ENCODE measurements at places on chromosomes 7 and 10. TPM values are rescaled to one million over a fixed set of nuclear protein-coding genes. Genes with fewer than 3 reads are reported as not detected.

The HOXA13 gene
- 7.4 TPM for total RNA-seq

The VSTM2A gene
- 0.14 TPM for total RNA-seq

The LEP gene
- total RNA-seq, result not detected

The AASS gene
- 18.7 TPM for total RNA-seq

The PVRIG gene
- not detected for total RNA-seq

The C10orf62 gene
- not detected for total RNA-seq

The TRUB1 gene
- total RNA-seq, result 36.2 TPM

The CAV1 gene
- 210 TPM for total RNA-seq

The TET1 gene
- total RNA-seq, result 2.0 TPM

The SLC39A12 gene
- total RNA-seq, result not detected

The PTPRZ1 gene
- total RNA-seq, result 0.39 TPM

The OPN1SW gene
- not detected for total RNA-seq

The CYP17A1 gene
- total RNA-seq, result not detected

The WNT8B gene
- not detected for total RNA-seq

GRCh38 chr7:15860264-15860949 is 173.9 kb upstream of the MEOX2 start:
- DNase-seq, result no peak

DNA sequence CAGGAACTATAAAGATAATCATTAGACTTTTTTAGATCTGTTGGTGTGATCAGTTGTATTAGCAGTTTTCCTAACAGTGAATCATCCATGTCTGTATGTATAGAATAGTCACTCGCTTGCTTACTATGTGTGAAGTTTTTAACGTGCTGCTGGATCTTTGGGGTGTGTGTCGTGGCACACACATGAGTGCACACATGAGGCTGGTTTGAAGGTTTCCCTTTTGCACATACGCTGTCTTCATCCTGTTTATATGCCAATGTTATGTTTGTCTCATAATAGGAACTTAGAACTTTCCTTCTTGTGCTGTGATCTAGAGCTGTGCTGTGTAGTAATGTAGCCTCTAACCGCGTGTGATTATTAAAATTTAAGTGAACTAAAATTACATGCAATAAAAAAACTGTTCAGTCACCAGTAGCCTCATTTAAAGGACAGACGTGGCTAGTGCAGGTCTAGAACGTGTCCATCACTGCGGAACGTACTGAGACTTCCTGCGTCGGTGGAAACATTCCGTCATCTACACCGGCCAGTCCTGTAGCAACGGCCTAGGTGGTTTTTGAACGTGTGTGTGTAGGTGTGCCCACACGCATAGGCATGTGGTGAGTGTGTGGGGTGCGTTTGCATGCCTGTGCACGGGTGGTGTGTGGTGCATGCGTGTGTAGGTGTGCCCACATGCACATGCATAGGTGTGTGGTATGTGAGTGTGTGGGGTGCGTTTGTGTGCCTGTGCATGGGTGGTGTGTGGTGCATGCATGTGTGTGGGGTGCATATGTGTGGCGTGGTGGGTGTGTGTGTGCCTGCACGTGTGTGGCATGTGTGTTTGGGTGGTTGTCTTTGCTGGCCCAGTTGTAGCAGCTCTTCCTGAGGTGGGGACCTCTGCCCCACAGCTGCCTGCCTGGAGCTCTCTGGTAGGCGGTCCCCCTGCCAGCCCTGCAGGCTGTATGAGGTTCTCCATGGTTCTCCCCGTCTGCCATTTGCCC is 56.6 kb downstream of the INPP5A start:
- no peak for DNase-seq

DNA sequence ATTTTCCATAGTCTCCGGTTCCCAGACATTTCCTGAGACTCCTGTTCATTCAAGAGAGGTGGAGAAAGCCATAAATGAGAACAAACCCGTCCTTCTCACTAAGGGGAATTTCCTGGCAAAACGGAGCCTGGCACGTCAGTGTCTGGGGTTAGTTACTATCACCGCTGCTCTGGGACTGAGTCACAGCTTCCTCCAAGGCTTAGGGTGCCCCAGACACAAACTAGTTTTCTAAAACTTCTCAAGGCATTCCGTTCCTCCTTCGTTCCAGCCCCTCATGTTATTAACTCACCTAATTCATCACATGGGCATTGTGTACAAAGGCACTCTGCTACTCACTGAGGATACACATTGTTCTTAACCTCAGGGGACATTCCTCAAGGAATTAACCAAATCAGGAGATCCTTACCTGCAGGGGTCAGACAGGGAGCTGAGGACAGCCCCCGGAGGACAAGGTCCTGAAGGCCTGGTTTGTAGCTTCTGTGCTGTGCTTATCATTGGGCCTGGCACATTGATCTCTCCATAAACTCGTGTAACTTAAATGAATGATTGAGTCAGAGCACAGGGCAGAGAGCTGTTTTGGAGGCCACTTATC is 103.0 kb upstream of the KLF6 start:
- peak; percentile 28 for DNase-seq

DNA sequence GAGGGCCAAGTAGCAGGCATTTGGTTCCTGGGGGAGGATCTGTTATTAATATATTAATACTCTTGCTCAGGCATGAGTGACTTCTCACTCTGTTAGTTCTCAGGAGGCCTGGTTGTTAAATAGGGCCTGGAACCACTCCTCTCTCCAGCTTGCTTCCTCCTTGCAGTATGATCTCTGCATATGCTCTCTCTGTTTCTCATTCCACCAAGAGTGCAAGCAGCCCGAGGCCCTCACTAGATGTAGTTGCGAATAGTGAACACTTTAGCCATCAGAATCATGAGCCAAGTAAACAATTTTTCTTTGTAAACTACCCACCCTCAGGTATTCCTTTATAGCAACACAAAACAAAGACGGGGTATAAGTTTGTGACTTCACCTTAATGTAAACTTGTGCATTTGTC is 784.3 kb downstream of the DNAJB9 start:
- peak; percentile 7 for DNase-seq

GRCh38 chr10:123249894-123250293 is 95.7 kb downstream of the BUB3 start:
- no peak for DNase-seq

GRCh38 chr10:9219860-9220259 is 1165.4 kb downstream of the GATA3 start:
- DNase-seq, result no peak

DNA sequence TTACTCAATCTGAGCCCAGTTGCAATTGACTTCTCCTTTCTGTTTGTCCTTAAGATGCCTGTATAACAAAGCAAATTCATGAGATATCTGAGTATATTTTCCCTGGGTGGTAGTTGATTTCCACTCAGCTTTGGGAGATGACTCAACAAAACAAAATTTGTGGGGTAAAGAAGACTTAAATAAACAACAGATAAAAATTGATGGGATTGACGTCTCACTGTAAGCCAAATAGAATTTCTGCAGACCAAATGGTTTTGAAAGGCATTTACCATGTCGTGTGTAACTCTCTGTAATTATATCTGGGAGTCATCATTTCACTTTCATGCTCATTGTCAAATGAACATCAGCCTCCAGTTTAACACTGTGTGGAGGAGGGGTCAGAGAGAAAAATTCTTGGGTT is 255.4 kb upstream of the MYO3A start:
- DNase-seq, result peak; percentile 6

- DNase-seq, result peak; percentile 76
These were observed 52.3 kb upstream of the ZNF33B start for GRCh38 chr10:42690449-42691360.

- DNase-seq, result peak; percentile 60
These were observed 39.5 kb downstream of the ZNF117 start for GRCh38 chr7:64951250-64951848.

DNA sequence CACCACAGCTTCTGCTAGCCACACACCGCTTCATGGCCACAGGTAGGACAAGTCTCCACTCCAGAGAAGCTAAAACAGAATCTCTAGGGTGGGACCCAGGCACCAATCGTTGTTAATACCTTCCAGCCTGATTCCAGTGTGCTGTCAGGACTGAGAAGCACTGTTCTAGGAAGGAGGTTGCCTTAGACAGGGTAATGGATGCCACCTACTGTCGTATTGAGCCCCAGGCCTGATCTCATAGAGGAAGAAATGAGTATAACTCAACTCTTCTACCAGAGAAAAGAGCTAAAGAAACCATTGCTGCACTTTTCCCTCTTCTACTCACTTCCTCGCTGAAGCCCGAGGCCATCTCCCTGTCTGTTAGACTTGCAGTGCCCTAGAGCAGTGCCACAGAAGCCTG is 31.8 kb downstream of the CNNM1 start:
- DNase-seq, result no peak

DNA sequence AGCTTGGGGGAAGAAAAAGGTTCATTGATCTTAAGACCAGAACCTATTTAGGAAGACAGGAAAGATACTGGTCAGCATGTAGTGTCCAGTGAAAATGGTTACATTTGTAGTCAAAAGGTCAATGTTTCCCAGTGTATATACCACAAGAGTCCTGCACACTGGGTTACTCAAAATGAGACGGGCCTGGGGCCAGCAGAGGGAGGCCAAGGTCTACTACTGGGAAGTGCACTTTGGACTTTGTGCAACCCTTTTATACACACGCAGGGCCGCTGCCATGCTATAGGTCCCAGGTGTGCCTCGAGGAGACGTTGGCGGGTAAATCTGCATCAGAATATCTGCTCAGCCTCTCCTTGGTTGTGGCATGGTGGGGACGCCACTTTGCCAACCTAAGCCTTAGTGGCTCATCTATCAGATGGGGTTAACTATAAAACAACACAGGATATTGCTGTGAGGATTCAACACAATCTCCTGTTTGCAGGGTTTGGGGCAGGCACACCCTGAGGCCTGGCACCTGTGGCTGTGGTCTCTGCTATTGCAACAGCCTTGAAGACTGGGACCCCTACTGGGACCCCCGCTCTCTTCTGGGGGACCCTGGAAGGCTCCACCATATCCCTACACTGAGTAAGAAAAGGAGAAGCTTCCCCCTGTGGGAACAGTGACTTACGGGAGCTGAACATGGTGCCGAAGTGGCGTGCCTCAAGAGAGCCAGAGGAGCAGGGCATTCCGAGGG is 19.7 kb downstream of the CLRN3 start:
- DNase-seq, result no peak

GRCh38 chr7:143304938-143305337 is 11.0 kb upstream of the CLCN1 start:
- DNase-seq, result no peak

DNA sequence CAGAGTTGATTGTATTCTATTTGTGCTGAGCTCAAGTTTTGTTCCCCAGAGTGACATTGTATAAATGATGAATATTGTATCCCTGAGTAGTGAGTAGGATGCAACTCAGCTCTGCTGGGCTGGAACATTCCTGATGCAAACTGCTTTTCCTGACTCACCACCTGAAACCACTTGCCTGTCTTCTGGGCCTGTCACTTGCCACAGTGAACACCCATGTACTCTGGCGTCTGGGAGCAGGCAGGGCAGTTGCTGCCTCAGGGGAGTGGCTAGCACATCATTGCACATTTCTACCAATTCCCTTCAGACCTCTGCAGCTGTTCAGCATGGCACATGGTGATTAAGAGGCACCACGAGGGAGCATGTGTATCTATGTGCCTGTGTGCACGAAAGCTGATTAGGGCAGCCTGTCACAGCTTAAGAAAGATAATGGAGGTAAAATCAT is 157.3 kb downstream of the SND1 start:
- DNase-seq, result no peak

GRCh38 chr7:129831424-129832058 is 121.2 kb downstream of the UBE2H start:
- DNase-seq, result peak; percentile 93

DNA sequence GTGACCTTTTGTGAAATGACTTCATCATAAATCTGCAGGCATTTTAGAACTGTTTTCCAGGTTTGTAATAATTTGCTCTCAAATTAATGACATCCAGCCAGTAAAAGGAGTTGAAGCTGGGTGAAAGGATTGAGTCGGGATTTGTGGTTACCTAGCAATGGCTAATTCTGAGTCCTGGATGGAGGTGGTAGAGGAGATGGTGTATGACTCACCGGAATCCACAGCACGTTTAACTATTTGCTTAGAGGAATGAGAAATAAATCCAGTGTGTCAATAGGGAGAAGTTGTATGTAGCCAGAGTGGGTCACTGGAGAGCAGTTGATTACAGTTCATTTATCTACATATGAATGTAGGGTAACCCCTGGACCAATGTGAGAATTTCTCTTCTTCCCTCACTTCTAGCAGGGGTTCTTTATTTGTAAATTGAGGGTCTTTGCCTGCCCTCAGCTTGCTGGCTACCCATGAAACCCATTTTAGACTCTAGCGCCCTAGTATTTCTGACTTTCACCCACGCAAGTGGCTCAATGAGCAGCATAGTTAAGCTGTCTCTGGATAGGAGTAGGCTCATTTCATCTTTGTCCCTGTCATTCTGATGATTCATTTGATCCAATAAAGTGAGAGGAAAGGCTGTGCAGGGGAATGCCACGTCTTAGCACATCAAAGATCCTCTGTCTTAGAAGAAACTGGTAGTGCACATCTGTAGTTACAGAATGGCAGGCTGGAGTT is 547.8 kb downstream of the SORCS3 start:
- no peak for DNase-seq

DNA sequence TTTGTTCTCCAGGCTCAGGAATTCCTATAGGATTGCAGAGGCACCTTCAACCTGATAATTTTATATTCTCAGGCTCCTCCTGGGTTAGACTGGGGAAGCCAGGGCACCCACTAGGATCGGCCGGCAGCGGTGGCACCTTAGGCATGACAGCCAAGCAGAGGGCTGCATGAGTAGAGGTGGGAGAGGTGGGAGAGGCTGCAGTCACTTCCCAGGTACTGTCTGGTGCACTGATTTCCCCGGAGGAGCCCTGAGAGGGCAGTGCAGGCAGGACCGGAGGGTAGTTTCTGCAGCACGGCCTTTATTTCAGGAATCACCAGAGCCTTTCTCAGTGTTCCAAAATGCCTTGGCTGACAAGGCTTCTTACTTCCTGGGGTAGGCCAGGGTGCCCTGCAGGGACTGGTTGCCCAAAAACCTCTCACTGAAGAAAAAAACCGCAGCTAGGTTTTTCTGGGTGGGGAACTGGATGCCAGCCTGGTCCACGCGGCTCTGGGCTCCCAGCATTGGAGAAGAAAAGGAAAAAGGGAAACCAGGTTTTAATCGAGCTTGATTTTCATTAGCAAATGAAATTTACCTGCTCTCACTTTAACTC is 3.6 kb upstream of the HOXA13 start:
- no peak for DNase-seq

DNA sequence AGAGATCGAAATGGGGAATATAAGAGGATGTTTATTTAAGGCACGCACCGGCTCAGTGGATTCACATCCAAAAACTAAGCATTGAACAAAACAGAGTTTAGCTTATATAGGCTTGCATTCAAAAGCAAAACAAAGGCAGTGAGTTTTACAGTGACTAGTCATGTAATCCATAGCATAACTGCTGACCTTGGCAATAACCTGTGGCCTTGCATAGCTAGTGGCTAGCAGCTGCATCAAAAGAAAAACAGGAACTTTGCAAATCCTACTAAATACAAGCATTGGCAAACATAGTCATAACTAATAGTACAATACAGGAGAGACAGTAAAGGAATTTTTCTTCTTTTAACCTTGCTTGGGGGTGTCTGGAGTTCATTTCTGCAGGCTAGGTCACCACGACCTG is 9.7 kb upstream of the ZNF485 start:
- DNase-seq, result no peak

GRCh38 chr10:10045765-10046028 is 972.0 kb upstream of the CELF2 start:
- peak; percentile 9 for DNase-seq

Data from H4 (cell line).